Stimulated activated CD8-positive, alpha-beta memory T cell treated with anti-CD3 and anti-CD28 coated beads, Interleukin-15, amount 100 ng/mL, for 1 hour (primary cell): ENCODE measurements at places on chromosomes 5 and 9.

GRCh38 chr5:95759634-95760033 lies 28.5 kb downstream of the RHOBTB3 start:
- no peak for DNase-seq

GRCh38 chr5:79685627-79686026 lies 4.0 kb upstream of the CMYA5 start:
- no peak for DNase-seq

DNA sequence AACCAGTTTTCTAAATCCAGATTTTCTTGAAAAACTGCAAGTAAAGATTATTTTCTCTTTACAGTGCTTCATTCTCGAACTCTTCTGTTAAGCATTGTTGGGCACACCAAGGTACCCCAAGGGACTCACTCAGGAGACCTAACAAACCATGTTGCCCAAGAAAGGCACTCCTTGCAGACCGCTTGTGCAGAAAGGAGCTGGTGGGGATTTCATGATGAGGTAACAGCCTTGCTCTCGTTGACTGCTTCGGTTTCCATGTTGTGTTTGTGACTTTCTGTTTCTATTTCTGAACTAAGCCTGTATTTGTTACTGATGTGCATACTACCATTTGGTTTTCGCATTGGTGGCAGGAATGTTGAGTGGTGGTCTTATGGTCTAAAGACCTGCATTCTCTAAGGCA lies 266.6 kb upstream of the DAP start:
- DNase-seq, result no peak

GRCh38 chr5:69416180-69416579 lies 1.3 kb downstream of the MARVELD2 start:
- DNase-seq, result no peak

DNA sequence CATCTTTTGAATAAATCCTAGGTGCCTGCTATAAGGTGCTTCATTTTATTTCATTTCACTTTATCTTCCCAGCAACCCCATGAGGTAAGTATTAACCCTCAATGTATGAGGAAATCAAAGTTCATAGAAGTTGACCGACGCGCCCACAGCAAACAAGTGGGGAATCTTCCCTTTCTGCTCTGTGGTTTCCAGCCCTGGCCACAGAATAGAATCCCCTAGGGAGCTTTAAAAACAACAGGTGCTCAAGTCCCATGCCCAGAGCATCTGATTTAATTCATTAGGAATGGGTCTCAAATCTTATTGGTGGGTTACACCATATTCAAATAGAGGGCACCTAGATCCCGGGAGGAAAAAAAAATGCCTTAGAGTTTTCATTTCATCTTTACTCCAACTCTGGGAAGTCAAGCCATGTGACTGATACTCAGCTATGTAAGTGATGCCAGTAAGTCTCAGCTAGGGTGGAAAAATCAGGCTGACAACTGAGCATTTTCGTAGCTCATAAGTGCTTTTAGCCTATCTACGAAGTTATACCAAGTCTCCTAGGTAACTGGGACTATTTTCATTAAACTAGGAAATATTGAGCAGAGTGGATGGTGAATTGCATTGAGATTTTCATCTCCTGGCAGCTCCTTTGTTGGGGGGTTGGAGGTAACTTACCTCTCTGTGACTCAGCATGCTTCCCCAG lies 353.4 kb upstream of the SLC30A5 start:
- DNase-seq, result no peak

DNA sequence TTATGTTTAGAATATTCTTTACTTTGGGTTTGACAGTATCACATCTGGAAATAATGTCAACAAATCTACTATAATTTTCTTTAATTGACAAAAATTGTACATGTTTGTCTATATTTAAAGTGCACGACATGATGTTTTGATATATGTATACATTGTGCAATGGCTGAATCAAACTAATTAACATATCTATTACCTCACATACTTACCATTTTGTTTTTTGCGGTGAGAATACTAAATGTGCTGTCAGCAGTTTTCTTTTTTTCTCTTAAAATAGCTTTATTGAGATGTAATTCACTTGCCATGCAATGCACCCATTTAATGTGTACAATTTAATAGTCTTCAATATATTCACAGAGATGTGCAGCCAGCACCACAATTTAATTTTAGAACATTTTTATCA lies 10.6 kb upstream of the C6 start:
- no peak for DNase-seq

DNA sequence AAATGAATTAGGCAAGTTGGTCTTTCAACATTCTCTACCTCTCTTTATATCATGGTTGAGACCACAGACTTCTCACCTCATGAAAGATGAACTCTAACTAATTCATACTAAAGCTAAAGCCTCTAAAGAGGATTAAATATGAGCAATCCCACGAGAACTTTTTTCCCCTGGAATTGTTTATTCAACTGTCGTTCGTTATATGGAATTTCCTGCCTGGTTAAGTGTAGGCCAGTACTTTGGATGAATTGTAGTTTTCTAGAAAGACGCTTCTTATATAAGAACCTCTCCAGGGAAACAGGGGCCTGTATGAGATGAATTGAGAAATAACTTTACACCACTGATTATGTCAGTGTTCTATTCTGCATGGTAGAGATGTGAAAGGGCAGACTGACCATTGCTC lies 42.9 kb downstream of the PDCD1LG2 start:
- DNase-seq, result no peak

DNA sequence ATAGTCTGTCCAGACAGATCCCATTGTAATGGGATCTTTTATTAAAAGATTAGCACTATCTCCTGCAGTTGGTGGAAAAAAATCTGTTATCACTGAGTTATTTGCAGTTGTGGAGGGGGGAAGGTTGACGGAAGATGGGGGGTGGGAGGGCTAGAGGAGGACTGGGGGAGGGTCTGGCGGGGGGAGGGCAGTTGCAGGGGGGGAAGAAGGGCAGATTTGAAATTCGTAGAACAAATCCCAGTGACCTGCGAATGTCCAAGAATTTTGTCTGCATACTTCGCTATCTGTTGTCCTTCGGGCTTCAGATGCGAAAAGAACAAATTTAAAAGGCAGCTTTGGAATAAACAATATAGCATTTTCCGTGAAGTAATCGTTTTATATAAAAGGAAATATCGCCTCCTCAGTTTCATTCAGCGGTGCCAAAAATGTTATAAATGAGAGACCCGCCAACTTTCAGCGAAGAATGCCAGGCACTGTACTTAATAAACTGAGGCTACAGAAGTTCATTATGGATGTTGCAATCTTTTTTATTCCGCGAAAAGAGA lies 1.3 kb upstream of the FST start:
- DNase-seq, result no peak

GRCh38 chr9:114674798-114675540 lies 7.0 kb downstream of the TEX48 start:
- DNase-seq, result no peak

- DNase-seq, result no peak
Observed at GRCh38 chr5:132136906-132137305, 63.3 kb downstream of the CSF2 start.

- no peak for DNase-seq
Observed at GRCh38 chr5:7015586-7016256, 302.5 kb downstream of the TENT4A start.

DNA sequence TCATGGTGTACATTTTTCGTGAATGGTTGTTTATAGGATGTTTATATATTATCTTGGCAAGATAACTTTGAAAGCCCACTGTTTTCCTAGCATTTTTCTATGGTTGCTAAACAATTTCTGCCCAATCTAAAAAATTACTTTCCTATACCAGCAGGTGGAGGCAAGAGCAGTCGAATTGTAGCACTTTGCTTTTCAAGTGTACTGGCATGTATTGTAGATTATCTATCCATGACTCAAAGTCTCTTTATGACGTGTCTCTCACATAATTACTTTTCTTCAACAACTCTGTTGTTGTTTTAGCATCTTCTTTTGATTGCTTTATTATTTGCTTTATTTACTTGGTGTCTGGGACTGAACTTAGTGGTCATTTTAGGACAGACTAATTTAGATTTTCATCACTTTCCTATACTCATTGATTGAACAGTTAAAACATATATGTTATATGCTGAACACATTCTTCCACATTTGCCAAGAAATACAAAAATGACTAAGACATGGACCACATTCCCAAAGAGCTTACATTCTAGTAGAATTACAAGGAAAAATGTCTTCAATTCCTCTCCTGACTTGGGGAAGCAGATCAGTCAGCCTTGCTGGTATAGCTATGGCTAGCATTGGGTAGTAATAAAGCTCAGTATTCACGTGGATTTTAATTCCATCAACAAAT lies 20.7 kb downstream of the NLN start:
- DNase-seq, result no peak

GRCh38 chr9:128972956-128973355 lies 25.5 kb downstream of the NUP188 start:
- no peak for DNase-seq

DNA sequence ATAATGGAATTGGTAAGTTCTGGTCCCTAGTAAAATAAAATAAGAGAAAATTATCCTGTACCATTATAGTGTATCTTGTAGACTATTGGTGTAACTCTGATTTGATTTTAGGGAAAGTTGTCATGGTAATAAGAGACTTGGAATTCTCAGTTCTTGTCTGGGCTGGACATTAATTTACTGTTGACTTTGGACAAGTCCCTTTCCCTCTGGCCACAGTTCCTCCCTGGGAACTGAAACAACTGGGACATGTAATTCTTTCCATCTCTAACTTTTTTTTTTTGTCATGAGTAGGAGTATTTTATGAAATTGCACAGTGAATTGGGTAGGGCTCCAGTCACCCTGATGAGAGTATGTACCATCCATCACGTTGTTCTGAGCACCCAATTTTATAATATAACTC lies 15.0 kb downstream of the GLRA1 start:
- no peak for DNase-seq

GRCh38 chr9:134172198-134173126 lies 8.1 kb upstream of the RNU6ATAC start:
- DNase-seq, result no peak

DNA sequence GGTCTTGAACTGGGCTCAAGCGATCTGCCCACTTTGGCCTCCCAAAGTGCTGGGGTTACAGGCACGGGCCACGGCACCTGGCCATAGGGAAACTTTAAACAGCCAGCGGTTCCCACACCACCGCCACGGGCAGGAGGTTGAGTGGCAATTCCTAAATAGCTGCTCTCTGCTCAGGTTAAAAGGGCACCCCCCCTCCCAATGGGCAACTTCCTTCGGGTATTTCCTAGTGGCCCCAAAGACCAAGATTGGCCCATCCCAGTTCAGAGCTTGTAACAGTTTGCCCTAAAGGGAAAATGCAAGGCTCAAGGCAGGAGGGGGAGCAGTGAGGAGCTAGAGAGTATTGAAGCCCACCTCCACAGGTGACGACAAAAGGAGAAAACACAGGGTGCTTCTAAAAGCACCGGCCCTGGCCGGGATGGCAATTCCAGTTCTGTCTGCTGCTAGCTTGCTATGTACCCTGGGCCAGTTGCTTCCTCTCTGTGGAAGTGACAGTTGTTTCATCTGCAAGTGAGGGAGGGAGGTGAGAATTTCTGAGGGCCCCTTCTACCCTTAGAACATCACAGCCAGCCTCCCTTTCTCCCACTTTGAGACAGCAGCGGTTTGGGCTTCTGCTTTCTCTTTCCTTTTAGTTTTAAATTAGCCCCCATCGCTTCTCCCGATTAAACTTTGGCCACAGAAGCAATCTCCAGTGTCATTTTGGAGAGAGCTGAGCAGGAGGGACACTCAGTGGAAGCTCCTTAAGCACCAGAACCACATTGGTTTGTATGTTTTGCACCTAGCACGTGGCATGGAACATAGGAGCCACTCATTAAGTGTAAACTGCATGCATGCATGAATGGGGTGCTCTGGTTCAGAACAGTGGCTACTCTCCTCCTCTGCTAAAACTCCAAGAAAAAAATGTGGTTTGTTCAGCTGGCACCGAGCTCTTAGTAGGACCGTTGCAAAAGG lies 17.3 kb upstream of the TNIP1 start:
- no peak for DNase-seq

DNA sequence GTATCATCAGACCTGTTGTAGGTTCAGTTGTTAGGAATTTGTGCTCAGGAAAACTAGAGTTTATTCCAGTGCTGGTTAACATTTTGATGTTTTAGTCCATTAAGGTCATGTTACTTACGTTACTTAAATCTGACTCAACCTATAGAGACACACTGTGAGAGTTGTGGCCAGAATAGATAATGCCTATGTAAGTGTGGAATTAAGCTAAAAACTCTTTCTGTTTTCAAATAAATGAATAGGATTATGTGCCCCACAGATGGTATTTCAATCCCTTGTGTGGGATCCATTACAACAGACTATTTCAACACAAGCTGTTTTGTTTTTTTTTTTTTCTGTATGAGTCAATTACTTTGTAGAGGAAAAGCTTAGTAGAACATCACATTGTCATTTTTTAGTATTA lies 68.1 kb downstream of the MEGF10 start:
- DNase-seq, result no peak

DNA sequence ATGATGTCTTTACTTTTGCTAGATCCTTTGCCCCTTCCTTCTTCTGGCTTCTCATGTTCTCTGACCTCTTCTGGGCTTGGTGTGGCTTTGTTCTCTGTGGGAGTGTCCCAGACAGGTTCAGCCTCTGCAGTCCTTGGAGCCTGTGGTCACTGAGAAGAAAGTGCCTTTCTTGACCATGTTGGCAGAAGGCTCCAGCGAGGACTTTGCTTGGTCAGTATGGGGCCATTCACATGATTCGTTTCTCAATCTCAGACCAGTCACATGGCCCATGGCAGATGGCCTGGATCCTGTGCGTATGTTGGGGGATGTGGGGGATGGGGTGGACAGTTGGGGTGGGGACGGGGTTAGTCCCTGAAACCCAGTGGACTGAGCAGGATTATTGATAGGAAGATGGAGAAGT lies 274.1 kb downstream of the ARHGAP26 start:
- DNase-seq, result no peak

DNA sequence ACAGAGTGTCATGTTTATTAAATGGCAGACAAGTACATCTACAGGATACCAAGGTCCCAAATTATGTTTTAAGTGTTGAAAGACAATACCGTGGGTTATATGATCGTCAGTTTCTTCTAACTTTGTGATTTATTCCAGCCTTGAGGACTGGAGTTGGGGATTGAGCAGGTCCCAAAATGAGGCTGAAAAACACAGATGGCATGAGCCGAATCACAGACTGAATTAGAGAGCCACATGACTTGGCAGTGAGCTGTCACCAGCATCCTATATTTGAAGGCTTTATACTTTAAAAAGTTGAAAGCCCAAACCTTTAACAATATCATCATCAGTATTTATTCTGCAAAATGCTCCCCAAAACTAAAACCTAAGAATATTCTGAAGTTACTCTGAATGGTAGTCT lies 79.4 kb downstream of the ADAMTS16 start:
- no peak for DNase-seq

GRCh38 chr9:127538849-127539258 lies 73.2 kb upstream of the STXBP1 start:
- DNase-seq, result no peak

DNA sequence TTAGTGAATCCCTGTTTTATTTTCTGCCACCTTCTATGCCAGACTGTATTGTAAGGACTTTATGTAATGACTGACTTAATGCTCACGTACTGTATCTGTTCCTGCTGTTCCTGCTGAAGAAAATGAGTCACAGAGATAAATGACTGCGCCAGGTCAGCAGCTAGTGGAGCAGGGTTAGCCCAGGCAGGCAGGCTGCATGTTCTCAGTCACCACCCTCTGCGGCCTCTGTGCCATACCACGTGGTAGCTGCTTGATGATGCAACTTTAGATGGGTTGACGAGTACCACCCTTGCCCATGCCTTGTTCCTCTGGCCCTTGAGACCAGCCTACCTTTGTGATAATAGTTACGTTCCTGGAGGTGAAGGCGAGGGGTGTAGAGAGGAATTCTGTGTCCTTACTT lies 161.9 kb downstream of the TRIO start:
- no peak for DNase-seq
